ENCODE measurements at places on chromosomes 2 and 18. TPM values are rescaled to one million over a fixed set of nuclear protein-coding genes. Genes with fewer than 3 reads are reported as not detected.

The GALR1 gene
- 4.0 TPM for total RNA-seq

The DAW1 gene
- 0.42 TPM for total RNA-seq

The OTOS gene
- not detected for total RNA-seq

The CD8B gene
- not detected for total RNA-seq

The RTP5 gene
- not detected for total RNA-seq

The PTGR3 gene
- 35.2 TPM for total RNA-seq

The ASIC4 gene
- 3.4 TPM for total RNA-seq

The GKN2 gene
- not detected for total RNA-seq

The TRIB2 gene
- total RNA-seq = 57.8 TPM

The TUBB8B gene
- total RNA-seq = 0.93 TPM

The COLEC12 gene
- 0.55 TPM for total RNA-seq

The ASB18 gene
- not detected for total RNA-seq

The ZNF804A gene
- not detected for total RNA-seq

The ATP8B1 gene
- total RNA-seq = 21.9 TPM

The TEKT4 gene
- total RNA-seq = 0.34 TPM

The PAX8 gene
- 3.9 TPM for total RNA-seq

The RAX gene
- total RNA-seq = not detected

The THSD7B gene
- 10.3 TPM for total RNA-seq

The CEBPZOS gene
- 0.84 TPM for total RNA-seq

The HS6ST1 gene
- total RNA-seq = 81.2 TPM

The TTR gene
- total RNA-seq = 150 TPM

The LRRTM4 gene
- total RNA-seq = 3.3 TPM

The GKN1 gene
- not detected for total RNA-seq

The SNX17 gene
- total RNA-seq = 89.3 TPM

The TXNDC2 gene
- not detected for total RNA-seq

The ZNF396 gene
- 4.5 TPM for total RNA-seq

The SIX3 gene
- total RNA-seq = not detected

The SLC23A3 gene
- total RNA-seq = 2.8 TPM

The CCDC93 gene
- total RNA-seq = 63.4 TPM

The CRYGC gene
- not detected for total RNA-seq

The KCNIP3 gene
- 4.3 TPM for total RNA-seq

The SOWAHC gene
- 12.1 TPM for total RNA-seq

The ANTXR1 gene
- total RNA-seq = 77.4 TPM

The AOX1 gene
- total RNA-seq = 4.1 TPM

The UGT1A9 gene
- not detected for total RNA-seq

The ANKRD29 gene
- 0.36 TPM for total RNA-seq

The GPR55 gene
- total RNA-seq = not detected

The ARHGAP25 gene
- total RNA-seq = 1.8 TPM

The SELENOI gene
- 43.8 TPM for total RNA-seq

The QPCT gene
- 2.7 TPM for total RNA-seq

The CABLES1 gene
- total RNA-seq = 4.2 TPM

The DSC2 gene
- total RNA-seq = 94.1 TPM

The TMEM17 gene
- 5.9 TPM for total RNA-seq

The C1QL2 gene
- total RNA-seq = 0.14 TPM

The TPRKB gene
- 43.3 TPM for total RNA-seq

The ANKRD23 gene
- 6.1 TPM for total RNA-seq

The SLC16A14 gene
- total RNA-seq = 2.4 TPM

The TRIM43 gene
- total RNA-seq = not detected

The TMEM169 gene
- 3.8 TPM for total RNA-seq

The SAG gene
- total RNA-seq = not detected

Measured in progenitor cell of endocrine pancreas (in vitro differentiated cells).